ENCODE measurements at places on chromosomes 1 and 21.

GRCh38 chr1:7478809-7479499 is 292.1 kb upstream of the VAMP3 start:
- no peak for DNase-seq

- DNase-seq = no peak
Measured at GRCh38 chr1:97691325-97691724, 229.5 kb downstream of the DPYD start.

- no peak for DNase-seq
Measured at GRCh38 chr1:100051401-100051800, 81.3 kb downstream of the SASS6 start.

DNA sequence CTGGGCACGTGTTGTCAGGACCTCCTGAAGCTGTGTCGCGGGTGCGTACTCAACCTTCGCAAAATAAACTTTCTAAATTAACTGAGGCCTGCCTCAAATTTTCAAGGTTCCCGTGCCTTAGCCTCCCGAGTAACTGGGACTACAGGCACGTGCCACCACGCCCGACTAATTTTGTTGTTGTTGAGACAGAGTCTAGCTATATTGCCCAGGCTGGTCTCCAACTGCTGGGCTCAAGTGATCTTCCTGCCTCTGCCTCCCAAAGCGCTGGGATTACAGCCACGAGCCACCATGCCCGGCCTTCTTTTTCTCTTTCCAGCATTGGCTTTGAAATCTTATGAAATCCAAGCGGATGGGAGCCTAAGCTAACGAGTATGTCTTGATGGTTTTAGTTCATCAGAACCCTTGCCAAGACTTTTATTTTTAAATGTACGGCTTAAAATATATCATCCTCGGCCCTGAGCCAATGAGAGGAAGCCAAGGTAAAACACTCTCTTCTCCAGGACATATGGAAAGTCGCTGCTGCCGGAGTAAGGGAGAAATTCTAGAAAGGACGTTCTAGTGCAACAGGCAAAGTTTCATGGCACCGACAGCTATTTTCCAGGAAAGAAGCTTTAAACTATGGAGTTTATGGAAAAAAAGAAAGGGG is 12.7 kb upstream of the ERVH48-1 start:
- DNase-seq = no peak

GRCh38 chr1:108114033-108114599 is 86.0 kb downstream of the SLC25A24 start:
- no peak for DNase-seq

GRCh38 chr1:32536764-32537163 is 2.5 kb upstream of the ZBTB8A start:
- no peak for DNase-seq

DNA sequence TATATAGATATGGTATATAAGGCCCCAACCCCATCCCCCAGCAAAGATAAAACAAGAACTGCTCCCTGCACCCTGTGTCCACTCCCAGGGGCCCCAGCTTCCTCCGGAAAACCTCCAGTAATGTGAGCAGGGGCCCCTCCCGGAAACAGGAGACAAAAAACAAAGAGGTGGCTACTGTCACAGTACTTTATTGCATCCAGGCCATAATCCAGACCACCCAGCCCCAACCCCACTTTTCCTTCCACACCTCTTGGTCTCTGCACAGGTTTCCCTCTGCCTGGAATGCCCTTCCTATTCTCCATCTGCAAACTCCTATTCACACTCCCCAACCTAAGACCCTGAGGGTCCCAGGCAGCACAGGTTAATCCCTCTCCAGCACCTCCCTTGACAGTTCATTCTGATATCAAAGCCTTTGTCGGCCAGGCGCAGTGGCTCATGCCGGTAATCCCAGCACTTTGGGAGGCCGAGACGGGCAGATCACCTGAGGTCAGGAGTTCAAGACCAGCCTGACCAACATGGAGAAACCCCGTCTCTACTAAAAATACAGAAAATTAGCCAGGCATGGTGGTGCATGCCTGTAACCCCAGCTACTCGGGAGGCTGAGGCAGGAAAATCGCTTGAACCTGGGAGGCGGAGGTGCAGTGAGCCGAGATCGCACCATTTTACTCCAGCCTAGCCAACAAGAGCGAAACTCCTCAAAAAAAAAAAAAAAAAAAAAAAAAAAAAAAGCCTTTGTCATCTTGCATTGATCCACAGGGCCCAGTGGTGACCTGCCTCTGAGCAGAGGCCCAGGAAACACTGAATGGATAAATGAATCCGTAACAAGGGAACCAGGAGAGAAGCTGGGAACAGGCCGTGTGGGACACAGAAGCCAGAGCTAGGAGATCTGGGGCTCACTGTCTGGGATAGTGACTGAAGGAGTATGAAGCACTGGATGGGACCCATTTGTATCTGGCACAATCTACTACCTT is 2.3 kb upstream of the AUNIP start:
- DNase-seq = no peak

DNA sequence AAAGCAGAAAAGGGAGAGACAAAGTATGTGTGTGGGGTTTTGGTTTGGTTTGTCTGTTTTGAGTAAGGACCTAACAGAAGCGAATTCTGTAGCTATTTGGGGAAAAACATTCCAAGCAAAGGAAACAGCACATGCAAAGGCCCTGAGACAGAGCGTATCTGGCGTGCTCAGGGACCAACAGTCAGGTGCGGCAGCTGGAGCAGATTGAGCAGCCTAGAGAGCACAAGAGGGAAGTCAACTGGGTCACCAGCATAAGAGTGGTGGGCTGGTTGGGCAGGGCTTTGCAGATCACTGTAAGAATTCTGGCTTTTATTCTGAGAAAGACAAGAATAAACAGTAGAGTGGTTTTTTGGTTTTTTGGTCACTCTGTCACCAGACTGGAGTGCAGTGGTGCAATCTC is 11.8 kb downstream of the TGFBR3 start:
- DNase-seq = no peak

DNA sequence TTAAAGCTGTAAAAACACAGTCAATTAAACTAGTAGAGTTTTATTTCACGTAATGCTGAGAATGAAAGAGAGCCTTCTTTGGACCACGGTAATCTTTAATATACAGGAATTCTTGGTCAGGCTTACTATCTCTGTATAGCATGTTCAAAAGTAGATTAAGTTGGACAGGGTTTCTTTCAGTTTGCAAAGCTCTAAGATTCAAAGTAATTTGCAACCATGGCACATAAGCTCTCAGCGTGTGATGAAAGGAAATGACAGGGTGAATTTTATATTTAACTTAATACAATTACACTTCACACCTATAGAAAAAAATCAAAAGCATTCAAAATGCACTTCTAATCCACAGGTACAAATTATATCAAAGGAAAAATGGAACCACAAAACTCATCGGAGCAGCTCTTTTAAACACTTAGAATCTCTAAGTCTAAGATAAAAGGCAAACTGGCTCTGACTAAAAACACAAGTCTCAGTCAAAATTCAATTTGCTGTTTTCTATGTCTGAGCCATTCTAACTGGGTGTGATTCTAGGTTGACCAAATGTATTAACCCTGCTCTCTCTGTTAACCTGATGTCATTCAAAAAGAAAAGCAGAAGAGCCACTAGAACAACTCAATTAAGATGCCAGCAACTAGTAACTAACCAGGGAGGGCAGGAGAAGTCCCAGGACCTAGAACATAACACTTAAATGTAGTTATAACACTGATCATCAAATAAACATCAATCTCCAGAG is 147.7 kb downstream of the RERE start:
- no peak for DNase-seq

GRCh38 chr1:230205719-230206198 is 138.7 kb downstream of the GALNT2 start:
- DNase-seq = no peak

- DNase-seq = no peak
Measured at GRCh38 chr1:176539018-176539417, 76.0 kb downstream of the PAPPA2 start.

GRCh38 chr1:43622471-43622870 is 27.5 kb upstream of the KDM4A start:
- DNase-seq = no peak

DNA sequence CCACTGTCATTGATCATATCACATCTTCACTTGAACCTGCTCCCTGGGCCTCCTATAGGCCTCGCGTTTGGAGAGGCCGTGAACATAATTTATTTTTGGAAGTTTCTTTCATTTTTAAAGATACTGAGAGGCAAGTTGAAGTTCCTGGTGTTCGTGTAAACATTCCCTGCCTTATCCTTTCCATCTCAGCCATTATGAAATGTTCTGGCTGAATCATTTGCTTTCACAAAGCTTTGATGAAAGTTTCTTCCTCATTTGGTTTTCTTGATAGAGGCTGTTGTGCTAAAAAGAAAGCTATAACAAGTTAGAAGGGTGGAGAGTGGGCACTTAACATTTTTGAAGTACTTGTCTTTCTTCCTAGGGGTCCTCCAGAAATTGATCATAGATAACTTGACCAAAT is 15.5 kb downstream of the CAMTA1 start:
- no peak for DNase-seq

DNA sequence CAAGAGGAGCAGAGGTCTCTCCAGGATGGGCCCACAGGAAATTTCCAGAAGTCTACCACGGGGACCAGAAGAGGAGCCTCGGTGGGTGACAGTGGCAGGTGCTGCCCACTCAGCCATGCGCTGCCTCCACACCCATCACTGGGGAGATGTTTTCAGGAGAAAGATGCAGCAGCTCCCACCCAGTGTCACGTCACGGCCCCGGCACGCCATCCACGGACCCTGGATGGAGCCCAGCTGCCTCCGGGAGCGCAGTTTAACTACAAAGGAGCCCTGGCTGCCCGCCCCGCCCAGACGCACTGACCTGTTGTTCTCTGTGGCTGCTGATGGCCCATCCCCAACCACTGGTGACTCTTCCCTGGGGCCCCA is 6.8 kb downstream of the TSPEAR start:
- no peak for DNase-seq

DNA sequence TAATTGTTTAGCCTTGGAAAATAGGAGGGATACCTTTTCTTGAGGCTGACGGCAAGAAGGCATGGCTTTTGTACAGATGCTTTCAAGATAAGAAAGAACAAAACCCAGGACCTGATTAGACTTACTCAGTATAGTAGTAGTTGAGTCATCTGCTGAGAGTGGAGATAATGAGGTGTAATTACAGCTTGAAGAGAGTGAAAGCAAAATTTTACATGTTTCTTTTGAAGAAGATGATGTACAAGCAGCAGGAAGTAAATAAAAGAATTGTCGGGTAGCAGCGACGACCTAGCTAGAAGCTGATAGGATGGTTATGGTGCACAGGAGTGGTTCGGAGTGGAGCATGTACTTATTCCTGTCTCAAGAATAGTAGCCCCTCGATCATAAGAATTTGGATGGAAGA is 6.6 kb downstream of the ANGPTL1 start:
- DNase-seq = no peak

DNA sequence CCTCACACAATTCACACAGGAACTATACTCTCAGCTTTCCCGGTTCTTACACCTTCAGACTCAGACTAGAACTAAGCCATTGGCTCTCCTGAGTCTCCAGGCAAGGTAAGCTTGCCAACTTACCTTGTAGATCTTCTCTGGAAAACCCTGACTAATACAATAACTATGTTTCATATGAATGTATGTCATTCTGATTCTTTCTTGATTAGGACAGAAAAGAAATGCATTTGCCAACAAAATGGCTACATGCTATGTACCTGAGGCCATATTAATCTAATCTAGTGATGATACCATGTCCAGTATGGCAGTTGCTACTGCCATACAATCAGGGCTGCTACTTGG is 9.8 kb upstream of the ZSWIM5 start:
- no peak for DNase-seq

GRCh38 chr1:52880206-52880605 is 37.6 kb downstream of the ZYG11A start:
- no peak for DNase-seq

- DNase-seq = no peak
Measured at GRCh38 chr1:70234733-70235132, 13.6 kb downstream of the SRSF11 start.

DNA sequence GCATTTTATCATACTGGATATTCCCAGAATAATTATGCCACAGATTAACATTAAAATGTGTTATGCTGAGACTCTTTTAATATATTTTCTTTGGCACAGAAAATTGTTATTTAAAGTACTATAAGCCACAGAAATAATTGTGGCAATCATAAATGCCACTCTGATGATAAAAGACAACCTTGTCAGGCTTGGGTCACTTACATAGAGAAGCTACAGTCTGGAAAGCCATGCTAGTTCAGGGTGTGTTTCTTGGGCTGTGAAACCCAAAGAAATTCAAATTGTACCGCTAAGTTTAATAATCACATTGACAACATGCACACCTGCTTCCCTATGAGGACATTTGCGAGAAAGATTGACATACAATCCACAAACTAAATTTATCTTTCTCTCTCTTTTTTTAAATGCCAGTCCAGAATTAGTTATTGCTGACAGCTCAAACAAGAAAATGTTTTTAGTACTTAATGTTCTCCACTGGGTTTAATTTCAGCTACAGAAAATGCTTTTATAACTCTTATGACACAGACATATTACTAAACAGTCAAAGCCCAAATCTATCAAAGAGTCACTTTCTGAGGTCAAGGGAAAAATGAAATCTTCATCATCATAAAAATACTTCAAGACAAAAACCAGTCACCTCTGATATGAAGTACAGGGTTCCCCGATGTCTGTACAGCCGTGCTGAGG is 38.7 kb downstream of the TTC13 start:
- DNase-seq = no peak

- DNase-seq = no peak
Measured at GRCh38 chr1:93692983-93693591, 11.4 kb upstream of the BCAR3 start.

GRCh38 chr1:110242731-110243130 is 32.6 kb downstream of the KCNC4 start:
- no peak for DNase-seq

GRCh38 chr1:163275222-163275621 is 46.5 kb upstream of the NUF2 start:
- DNase-seq = no peak
